ENCODE measurements at places on chromosomes 1 and 21.

DNA sequence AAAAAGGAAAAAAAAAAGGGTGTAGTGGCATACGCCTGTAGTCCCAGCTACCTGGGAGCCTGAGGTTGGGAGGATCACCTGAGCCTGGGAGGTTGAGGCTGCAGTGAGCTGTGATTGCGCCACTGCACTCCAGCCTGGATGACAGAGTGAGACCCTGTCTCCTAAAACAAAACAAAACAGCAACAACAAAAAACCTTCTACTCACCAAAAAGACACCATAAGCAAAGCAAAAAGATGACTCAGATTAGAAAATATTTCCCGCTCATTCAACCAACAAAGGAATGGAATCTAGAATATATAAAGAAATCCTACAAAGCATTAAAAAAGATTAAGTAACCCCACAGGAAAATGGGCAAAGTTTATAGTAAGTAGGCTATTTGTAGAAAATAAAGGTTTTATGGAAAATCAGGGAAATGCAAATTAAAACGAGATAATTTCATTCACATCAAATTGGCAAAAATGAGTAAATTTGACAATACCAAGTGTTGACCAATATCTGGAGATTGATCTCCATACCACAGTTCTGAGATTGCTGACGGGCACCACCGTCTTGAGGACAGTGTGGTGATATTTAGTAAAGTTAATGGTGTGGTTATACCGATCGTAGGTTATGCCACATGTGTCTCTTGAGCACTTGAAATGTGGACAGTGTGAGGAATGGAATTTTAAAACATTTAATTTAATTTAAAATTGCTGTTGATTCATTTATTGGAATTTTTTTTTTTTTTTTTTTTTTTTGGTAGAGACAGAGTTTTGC, 54.0 kb downstream of the PIK3CD start:
- no peak for DNase-seq

DNA sequence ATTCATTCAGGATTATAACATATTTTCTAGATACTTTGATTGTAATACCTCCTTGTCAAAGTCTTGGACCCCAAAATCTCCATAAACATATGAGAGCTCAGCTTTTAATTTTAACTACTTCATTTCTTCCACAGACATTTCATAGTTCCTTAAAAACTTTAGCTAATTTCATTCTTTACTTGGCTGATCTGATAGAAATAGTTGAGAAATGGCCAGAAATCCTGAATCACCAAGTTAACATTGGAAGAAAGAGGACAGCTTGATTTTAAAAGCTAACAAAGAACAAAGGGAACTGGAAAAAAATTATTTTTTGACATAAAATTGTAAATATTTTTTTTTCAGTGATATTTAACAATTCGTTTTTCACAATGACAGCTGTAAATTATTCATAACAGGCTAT, 216.5 kb downstream of the NTNG1 start:
- no peak for DNase-seq

- DNase-seq: no peak
Observed at GRCh38 chr1:115099693-115100050, 10.4 kb upstream of the TSPAN2 start.

GRCh38 chr1:154176337-154176736, 15.6 kb downstream of the TPM3 start:
- no peak for DNase-seq

DNA sequence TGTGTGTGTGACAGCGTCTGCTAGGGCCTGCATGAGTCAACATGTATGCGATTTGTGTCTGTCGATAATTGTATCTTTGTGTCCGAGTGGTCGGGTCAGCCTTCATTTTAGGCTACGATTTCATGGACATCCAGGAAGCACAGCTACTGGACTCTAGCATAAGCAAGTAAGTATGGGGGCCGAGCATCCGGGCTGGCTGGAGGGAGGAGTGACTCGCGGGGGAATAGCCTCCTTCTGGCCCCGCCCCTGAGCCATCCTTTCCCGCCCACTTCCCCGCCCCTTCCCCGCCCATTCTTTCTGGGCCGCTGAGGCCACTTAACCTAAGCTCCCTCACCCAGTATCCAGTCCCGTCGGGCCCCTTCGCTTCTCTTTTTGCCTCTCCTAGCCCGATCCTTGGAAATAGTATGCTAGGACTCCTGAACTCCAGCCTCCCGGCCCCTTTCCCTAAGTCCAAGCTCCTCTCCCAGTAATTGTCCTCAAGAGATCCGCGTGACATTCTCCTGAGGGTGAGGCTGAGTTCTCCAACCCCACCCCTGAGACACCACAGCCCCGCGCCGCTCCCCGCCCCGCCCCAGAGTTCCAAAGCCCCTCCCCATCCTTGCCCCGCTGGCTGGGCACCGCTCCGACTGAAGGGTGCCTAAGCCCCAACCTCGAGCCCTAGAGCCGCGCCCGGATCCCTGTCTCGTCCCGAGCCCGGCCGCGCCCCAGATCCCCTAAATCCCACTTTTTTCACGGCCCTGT, 1.2 kb downstream of the MAP3K6 start:
- DNase-seq: peak; percentile 62

- DNase-seq: no peak
Observed at GRCh38 chr1:208467151-208467780, 223.1 kb upstream of the PLXNA2 start.

GRCh38 chr1:15708486-15709137, 24.5 kb downstream of the PLEKHM2 start:
- DNase-seq: no peak

DNA sequence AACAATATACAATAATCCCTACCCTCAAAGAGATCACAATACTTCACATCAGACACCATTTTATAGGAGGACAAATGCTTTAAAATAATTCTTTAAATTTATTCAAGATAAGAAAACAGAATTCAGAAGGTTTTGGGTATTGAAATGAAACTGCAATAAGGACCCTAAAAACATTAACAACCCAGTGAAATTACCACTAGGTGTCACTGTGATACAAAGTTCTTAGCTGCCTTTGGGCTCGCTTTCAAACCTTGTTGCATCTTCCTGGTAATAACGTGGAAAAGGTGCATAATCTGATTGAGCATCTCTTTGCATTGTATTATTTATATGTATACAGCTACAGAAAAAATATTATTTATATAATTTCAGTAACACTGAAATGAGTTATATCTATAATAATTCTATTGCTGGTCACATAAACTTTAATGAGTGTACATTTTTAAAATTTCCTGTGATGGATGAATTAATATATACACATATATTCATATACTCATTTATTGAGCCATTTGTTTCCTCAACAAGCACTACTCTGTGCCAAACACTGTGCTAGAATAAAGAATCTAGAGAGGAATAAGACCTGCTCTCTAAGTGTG, 185.2 kb downstream of the FAF1 start:
- peak; percentile 5 for DNase-seq

GRCh38 chr1:231260351-231260750, 19.3 kb downstream of the GNPAT start:
- DNase-seq: no peak

DNA sequence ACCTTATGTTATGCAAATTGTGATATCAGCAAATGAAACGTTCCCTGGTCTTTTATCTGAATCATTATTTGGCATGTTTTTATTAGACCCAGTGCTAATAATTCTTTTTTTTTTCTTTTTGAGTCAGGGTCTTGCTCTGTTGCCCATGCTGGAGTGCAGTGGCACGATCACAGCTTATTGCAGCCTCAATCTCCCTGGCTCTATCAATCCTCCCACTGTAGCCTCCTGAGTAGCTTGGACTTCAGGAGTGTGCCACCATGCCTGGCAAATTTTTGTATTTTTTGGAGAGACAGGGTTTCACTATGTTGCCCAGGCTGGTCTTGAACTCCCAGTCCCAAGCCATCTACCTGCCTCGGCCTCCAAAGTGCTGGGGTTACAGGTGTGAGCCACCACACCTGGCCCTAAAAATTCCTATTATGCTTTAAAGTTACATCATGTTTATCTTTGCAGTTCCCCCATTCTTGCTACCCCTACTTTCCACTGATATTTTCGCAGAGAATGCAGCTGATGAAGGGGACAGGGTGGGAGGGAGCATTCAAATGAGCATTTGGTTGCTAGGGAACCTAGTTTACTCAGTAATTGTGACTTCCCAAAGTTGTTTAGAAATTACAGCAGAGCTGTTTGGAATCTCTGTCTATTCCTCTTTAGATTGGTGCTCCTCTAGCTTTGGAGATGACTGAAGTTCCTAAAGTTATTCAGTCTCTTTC, 18.4 kb downstream of the C1orf21 start:
- DNase-seq: no peak

DNA sequence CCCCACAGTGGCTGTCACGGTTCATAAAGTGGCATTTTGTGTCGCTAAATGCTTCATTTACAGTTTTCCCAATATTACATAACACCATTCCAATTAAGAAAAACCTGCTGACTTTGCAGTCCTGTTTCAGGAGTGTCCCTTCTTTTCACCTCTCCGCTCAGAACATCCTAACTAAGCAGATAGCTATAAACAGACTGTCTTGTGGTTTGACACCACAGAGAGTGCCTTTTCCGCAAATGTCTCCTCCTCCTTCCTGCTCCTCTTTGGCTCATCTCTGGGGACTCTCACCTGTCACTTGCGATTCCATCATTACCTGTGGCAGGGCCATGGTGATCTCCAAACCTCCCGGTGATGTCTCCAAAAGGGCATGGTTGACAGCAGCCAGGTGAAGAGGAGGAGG, 119.0 kb downstream of the CNIH3 start:
- no peak for DNase-seq

GRCh38 chr1:60911966-60912697, 170.2 kb upstream of the NFIA start:
- no peak for DNase-seq

- no peak for DNase-seq
Observed at GRCh38 chr1:32172621-32173245, 6.7 kb upstream of the TXLNA start.

DNA sequence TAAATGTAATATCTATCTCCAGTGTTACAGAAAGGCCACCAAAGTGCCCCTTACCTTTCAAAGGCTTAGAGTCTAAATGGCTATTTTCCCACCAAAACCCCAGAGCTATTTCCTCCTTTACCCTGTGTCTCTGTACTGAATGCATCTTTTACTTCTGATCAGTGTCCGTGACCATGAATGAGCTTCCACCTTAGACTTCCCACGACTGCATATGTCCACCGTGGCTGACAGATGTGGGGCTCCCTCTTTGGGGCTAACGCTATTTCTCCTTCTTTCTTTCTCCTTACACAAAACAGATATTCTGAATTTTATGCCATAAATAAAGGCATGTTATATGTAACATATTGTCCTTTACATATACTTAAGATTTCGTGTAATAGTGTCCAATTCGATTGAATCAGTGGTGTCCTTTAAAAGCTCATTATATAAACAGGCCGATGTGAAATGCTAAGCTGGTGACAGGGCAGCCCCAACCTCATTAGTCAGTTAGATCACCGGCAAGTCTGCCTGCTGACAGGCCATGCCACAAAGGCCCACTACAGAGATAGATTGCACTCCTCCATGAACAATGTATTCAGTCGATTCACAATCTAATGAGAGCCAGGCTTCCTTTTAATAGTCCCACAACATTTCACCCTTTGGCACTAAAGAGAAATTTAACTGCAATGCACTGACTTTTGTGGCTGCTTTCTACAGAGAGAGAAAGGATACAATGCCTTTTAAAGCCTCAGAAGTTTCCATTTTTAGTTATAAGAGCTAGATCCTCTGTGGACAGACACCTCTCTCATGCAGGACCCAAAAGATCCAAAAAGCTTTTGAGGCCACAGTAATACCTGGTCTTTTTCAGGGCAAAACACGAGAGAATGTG, 297.9 kb downstream of the PCP4 start:
- no peak for DNase-seq

- DNase-seq: no peak
Observed at GRCh38 chr1:177669161-177669560, 300.7 kb downstream of the SEC16B start.

DNA sequence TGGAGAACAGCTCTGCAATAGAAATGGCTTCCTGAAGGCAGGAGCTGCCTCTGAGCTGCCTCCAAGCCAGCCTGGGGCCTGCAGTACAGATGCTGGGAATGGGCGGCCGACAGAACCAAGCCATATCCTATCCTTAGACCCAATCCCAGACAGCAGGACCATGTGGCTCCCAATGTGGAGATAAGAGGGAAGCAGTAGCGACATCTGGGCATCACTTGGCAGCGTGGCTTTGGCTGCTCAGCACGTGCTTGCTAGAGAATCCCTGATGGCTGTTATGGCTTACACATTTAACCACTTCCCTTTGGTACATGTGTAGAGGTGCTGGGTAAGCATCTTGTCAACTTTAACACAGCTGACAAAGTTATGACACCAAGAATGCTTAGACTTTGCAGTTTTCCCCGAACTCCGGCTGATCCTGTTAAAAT, 87.7 kb downstream of the MAN1C1 start:
- peak; percentile 10 for DNase-seq

DNA sequence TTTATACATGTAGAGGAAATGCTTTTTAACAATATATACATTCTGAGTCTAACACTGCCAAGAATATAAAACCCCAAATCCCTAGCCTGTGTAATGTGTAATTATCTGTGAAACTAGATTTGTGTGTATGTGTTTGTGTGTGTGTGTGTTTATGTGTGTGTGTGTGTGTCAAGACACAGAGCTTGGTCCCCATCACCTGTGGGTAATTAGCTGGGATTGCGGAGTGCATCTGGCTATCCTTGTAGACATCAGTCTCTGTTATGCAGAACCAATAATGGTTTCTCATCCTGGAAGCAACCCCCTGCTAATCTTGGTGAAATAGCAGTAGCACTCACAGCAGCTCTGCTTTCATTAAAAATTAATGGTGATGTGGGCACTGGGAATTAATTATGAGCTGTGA, 26.3 kb upstream of the ST6GALNAC3 start:
- DNase-seq: no peak

GRCh38 chr1:172373864-172374263, 46.6 kb upstream of the C1orf105 start:
- no peak for DNase-seq

DNA sequence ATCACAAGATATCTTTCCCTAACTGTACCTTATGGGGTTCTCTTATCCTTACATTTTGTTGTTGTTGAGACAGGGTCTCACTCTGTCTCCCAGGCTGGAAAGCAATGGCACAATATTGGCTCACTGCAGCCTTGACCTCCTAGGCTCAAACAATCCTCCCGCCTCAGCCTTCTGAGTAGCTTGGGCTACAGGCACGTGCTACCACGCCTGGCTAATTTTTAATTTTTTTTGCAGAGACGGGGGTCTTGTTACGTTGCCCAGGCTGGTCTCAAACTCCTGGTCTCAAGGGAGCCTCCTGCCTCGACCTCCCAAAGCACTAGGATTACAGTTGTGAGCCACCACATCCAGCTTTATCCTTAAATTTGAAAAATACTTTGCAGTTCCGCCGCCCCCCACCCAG, 10.4 kb downstream of the RERE start:
- no peak for DNase-seq

GRCh38 chr1:24317081-24317480, 2.1 kb upstream of the GRHL3 start:
- DNase-seq: no peak
